ENCODE measurements at places on chromosomes 5 and 9. TPM values are rescaled to one million over a fixed set of nuclear protein-coding genes. Genes with fewer than 3 reads are reported as not detected.

TMEM174 gene
- not detected for total RNA-seq

WNK2 gene
- 0.39 TPM for total RNA-seq

PLPP1 gene
- 4.8 TPM for total RNA-seq

BASP1 gene
- 0.48 TPM for total RNA-seq

ZMAT2 gene
- 58.0 TPM for total RNA-seq

EPB41L4B gene
- 0.06 TPM for total RNA-seq

BHMT2 gene
- total RNA-seq = not detected

ZDHHC11 gene
- total RNA-seq = 13.6 TPM

PCDHB13 gene
- total RNA-seq = 0.08 TPM

GDA gene
- not detected for total RNA-seq

SPAAR gene
- not detected for total RNA-seq

NRARP gene
- total RNA-seq = 0.66 TPM

SLC6A18 gene
- not detected for total RNA-seq

AMBP gene
- total RNA-seq = not detected

NUTM2F gene
- total RNA-seq = not detected

BAAT gene
- not detected for total RNA-seq

DNA sequence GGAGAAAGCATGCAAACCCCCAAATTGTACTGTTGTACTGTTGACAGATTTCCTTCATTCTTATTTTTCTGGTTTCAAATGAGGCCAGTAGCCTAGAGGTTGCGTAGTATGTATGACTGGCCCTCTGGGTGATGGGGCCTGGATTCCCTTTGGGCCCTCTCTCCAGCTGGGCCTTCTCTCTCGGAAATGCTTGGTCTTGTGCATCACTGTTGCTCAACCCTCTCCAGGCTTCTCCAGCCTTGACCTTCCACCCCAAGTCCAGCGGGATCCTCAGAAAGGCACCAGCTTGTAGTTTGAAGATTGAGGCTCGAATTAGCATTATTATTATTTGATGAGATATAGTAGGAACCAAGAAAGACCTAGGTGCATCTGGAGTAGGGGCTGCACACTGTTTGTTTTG, 87.0 kb downstream of the ANGPTL2 start:
- no peak for ATAC-seq

GRCh38 chr5:168552146-168552545, 23.0 kb downstream of the FBLL1 start:
- no peak for ATAC-seq

GRCh38 chr9:88984543-88984883, 6.8 kb upstream of the S1PR3 start:
- ATAC-seq = no peak

GRCh38 chr9:111691672-111692329, 30.4 kb downstream of the GNG10 start:
- ATAC-seq = no peak

DNA sequence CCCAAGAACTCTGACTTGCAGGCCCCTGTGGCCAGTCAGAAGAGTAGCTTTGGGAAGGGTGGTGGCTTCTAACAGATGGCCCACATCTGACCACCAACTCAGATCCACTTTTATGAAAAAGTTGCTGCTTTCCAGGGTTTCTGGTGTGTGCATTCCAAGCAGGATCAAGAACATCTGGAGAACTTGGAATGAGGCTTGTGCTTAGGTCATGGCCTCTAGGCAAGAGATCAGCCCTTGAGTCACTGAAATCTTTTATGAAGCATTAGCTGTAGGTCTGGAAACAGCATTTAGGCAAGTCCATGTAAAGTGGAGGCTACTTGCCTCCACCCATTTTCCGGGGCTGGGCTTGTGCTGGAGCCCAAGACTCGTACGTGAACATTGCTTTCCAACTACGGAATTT, 433.3 kb downstream of the SH3GL2 start:
- no peak for ATAC-seq

- no peak for ATAC-seq
These were observed 200.9 kb downstream of the GDNF start for GRCh38 chr5:37638897-37639296.

GRCh38 chr9:85425153-85425611, 316.6 kb downstream of the AGTPBP1 start:
- no peak for ATAC-seq

DNA sequence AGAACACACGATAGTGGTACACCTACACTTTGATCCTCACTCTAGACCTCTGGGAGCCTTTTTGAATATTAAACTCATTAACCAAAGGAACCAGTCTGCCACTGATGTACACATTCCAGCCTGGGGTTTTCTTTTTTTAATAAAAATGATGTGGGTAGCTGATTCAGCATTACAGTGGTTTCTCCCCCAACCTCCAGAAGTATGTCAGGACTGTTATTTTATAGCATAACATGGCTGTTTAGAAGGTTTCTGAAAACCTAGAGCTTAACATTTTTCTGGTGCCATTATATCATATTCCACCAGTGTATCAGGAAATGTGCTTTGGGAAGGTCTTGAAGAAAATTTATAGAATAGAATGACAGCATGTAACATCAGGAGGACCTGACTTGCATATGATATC, 540.9 kb upstream of the WWC1 start:
- no peak for ATAC-seq

DNA sequence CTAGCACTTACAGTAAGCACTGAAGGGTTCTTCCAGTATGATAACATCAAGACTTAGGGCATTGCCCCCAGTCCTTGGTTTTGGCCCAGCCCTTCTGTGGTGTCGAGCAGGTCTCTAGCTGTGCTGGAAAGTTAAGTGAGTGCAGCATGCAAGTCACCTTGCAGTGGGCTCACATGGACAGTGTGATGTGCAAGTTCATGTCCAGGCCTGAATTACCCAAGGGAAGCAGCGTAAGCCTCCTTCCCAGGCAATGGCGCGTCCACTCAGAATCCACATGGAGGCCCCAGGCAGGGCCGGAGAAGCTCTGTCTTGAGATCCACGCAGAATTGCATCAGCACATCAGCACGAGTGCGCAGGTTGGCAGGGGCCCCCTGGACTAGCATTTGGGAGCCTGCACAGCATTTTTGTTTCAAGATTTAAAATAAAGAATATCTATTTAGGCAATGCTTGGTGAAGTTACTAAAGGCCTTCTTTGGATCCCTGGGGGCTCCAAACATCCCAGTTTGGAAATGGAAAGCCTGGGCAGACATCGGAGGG, 108.4 kb upstream of the ALDH1B1 start:
- ATAC-seq = no peak

GRCh38 chr9:126864771-126865170, 4.3 kb downstream of the ZBTB34 start:
- no peak for ATAC-seq

- ATAC-seq = no peak
These were observed 67.4 kb downstream of the SLC46A2 start for GRCh38 chr9:112823257-112823656.

DNA sequence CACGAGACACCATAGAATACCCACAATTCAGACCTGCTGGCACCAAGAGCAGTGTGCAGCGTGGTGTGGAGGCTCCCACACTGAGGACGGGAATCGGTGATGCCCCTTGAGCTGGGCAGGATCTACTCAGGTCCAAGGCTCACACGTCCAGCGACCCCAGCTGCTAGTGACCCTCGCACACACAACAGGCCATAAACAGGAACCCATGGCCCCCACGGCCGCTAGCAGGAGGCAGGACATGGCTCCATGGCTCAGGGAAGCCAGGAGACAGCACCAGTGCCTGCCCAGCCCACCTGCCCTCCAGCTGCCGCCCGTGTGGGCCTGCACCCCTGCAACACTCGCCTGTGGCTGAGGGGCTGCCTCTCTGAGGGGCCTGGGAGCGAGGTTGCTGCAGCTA, 43.4 kb upstream of the SLC9A3 start:
- ATAC-seq = no peak

DNA sequence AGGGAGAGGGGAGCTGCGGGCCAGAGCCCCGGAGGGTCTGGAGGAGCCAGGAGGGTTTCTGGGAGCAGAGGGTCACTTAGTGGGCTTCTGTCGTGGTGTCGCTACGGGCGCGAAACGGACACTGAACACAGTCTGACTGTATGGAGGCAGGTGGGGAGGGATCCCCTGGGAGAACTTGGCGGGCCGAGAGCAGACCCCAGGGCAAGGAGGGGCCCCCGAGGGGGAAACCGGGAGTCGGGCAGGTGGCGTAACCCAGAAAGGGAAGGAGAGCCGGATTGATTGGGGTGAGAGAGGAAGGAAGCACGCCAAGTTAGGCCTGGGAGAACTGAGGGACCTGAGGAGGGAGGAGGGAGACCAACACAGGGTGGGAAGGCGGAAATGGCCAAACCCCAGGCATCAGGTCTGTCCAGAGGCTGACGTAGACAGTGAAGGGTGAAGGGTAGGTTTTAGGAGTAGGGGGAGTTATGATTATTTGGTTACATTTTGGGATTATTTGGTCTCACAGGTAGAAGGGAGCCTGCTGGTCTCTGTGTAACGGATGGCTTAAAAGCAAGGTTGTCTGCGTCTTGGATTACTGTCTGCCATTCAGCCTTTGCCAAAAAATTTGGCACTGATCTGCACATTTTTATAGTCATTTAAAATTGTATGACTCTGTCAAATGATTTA, 3.3 kb upstream of the MSMP start:
- ATAC-seq = peak; percentile 68

DNA sequence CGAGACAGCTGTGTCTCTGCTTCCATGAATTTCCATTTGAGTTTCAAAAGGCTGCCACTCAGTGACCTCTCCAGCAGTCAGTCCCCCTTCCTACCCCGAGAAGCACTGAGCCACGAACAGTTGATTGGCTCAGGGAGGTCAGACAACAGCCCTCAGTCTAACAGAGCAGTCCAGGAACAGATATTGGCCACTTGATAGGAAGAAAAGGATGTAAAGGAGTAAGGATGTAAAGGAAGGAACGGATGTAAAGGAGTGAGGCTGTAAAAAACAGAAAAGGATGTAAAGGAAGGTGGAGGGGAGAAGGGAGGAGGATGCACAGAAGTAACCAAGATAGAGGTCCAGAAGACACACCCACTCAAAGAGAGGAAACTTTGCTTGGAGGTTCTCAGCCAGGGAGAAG, 3.2 kb upstream of the NR4A3 start:
- ATAC-seq = no peak

DNA sequence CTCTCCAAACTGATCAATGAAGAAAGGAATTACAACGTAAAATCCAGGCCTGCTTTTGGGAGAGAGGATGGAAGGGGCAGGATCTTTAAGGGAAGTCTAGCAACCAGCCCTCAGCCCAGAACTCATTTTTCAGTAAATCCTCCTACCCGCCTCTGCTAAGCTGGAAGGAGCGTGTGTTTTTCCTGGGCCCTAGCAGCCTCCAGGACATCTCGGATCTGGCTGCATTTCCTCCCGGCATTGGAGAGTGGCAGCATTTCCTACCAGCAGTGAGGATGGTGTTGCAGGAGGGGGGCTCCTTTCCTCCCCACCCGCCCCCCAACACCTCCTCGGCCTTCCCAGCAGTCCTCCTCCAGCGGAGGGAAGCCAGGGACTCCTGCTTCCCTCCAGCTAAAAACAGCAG, 54.5 kb downstream of the DCP2 start:
- ATAC-seq = no peak

GRCh38 chr5:625516-625915, 13.4 kb downstream of the CEP72 start:
- ATAC-seq = no peak

DNA sequence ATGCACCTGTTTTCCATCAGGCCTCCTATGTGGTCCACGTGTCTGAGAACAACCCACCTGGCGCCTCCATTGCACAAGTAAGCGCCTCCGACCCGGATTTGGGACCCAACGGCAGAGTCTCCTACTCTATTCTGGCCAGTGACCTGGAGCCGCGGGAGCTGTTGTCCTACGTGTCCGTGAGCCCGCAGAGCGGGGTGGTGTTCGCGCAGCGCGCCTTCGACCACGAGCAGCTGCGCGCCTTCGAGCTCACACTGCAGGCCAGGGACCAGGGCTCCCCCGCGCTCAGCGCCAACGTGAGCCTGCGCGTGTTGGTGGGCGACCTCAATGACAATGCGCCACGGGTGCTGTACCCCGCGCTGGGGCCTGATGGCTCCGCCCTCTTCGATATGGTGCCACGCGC, 1.7 kb downstream of the PCDHGB1 start:
- ATAC-seq = no peak

- ATAC-seq = no peak
These were observed 479.5 kb upstream of the TNC start for GRCh38 chr9:115597330-115597895.

DNA sequence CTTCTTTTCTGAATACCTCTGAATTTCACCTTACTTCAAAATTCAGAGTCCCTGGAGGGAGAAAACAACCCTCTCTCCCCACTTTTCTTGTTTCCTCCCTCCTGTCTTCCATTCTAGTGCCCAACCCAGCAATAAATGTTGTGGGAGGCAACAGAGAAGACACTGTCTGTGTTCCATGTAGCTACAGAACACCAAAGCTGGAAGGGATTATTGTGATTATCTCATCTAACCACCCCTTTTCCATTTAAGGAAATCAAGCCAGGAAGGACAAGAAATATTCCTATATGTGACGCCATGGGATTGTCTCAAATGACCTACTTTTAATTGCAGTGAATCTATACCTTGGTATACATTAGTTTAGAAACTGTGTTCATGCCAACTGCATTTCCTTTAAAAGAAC, 476.6 kb upstream of the TNC start:
- ATAC-seq = no peak

- ATAC-seq = no peak
These were observed 150.1 kb upstream of the RFX3 start for GRCh38 chr9:3675946-3676345.

GRCh38 chr5:76718381-76718832, 2.5 kb downstream of the F2R start:
- ATAC-seq = no peak

DNA sequence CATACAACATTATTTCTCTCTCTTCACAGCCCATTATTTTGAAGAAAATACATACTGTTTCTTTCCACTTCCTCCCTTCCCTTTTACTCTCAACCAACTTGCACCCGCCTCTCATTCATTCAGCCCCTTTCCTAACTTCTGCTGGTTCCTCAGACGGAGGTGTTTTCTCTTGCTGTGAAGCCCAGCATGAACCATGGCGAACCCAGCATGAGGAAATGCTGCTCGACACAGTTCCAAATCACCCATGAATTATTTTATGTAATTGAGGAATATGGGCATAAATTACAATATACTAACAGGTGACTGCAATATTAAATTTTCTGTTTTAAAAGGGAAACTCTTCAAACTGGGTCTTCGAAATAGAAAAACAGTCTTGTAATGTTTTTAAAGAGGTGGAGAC, 124.8 kb downstream of the MEF2C start:
- ATAC-seq = no peak

- no peak for ATAC-seq
These were observed 21.0 kb downstream of the RMI1 start for GRCh38 chr9:84001621-84002020.

DNA sequence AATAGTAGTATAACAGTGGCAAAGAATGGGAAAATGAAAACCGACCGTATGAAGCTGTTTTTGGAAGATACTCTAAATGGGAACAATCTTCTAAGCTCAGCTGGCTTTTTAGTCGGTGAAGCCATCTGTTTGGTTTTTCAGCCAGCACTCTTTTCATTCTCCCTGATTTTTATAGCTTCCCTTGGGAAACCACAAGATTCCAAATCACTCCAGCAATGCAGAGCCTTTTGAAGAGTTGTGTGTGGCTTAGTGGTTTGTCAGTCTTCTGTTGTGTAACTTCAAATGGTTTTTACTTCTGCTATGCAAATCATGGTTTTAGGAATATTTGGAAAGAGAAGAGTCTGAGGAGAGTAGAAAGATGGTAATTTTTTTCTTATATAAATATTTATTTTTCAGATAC, 180.7 kb downstream of the KDM4C start:
- ATAC-seq = no peak

GRCh38 chr9:92942688-92943616, 4.4 kb upstream of the FGD3 start:
- no peak for ATAC-seq
